ENCODE measurements at places on chromosomes 1 and 21.

- peak; percentile 6 for DNase-seq
Observed at GRCh38 chr1:44609412-44609767, 64.9 kb downstream of the TMEM53 start.

DNA sequence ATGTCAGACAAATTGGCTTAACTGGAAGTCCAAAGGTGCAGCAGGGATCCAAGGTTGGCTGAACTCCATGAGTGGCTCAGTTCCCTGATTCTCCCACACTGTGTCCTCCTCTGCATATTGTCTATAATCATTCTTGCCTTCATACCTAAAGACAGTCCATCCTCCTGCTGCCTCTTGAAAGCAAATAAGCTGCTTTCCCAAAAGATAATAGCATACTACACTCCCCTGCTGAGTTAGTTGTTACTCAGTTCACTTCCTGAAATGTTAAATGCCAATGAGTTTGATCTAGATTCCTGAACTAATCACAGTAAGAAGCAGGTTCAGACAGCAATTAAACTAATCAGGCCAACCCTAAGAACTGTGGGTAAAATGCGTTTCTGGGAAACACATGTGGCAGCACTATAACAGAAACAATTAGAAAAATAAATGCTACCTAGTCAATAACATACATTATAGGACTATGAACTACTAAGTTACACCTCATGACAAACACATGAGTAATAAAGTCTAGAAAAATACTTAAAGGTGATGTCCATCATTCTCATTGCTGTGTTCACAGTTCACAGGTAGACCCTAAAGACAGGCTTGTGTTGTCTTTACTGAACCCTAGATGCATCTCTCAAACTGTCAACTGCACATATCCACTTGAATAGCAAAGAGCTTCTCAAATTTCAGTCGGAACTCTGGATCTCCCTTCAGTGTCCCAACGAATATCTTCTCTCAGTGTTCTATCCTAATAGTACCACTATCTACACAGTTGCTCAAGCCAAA, 50.8 kb upstream of the BOLA1 start:
- DNase-seq: no peak

DNA sequence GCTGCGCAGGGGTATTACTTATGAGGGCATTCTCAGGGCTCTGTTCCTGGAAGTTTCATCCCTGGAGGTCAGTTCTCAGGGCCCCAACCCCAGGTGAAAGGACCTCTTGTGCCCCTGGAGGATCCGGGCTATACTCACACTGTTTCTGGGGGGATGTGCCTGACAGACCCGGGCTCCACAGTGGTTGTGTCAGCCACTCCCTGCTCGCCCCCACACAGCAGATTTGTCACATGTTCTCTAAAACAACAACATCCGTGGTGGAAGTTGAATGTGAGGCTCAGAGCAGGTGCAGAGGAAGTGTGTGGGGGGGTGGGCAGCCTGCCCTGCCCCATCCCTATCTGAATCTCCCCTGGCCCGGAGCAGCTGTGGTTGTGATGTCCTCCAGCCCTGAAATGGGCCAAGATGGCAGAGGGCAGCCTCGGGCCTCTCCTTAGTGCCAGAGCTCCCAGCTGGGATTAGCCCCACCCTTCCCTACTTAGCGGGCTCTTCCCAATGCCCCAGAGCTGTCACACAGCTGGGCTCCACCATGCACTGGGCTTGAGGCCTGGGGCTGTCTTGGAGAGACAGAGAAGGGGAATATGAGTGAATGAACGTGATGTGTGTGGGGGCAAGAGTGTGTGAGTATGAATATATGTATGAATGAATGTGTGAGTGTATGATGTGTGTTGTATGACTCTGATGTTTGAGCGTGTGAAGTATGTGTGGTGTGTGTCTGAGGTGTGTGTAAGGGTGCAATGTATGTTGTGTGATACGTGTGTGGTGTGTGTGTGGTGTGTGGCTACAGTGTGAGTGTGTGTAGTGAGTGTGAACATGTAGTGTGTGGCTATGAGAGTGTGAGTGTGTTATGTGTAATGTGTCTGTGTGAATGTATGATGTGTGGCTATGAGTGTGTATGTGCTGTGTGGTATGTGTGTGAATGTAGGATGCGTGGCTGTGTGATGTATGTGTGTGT, 1.5 kb upstream of the FCMR start:
- DNase-seq: no peak

DNA sequence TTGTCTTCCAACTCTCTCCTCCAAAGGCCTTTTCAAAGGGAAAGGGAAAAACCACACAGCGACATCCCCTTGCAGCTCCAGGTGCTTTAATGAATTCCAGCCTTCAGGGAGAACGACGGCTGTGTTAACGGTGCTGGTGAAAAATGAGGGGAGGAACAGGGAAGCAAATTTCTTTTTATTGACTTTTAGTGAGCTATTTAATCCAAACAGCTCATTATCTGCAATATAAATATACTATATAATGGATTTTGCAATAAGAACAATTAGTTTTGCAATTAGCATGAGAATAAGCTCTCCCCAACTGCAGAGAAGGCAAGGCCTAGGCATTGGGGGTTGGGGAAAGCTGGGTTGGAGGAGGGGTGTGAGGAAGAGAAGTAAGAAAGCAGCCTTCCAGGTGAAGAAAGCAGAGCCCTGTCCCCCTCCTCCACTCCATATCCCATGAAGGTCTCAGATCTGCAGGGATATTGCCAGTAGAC, 159.0 kb upstream of the ZC3H12A start:
- peak; percentile 19 for DNase-seq

GRCh38 chr21:39103689-39104088, 79.6 kb downstream of the PSMG1 start:
- no peak for DNase-seq

DNA sequence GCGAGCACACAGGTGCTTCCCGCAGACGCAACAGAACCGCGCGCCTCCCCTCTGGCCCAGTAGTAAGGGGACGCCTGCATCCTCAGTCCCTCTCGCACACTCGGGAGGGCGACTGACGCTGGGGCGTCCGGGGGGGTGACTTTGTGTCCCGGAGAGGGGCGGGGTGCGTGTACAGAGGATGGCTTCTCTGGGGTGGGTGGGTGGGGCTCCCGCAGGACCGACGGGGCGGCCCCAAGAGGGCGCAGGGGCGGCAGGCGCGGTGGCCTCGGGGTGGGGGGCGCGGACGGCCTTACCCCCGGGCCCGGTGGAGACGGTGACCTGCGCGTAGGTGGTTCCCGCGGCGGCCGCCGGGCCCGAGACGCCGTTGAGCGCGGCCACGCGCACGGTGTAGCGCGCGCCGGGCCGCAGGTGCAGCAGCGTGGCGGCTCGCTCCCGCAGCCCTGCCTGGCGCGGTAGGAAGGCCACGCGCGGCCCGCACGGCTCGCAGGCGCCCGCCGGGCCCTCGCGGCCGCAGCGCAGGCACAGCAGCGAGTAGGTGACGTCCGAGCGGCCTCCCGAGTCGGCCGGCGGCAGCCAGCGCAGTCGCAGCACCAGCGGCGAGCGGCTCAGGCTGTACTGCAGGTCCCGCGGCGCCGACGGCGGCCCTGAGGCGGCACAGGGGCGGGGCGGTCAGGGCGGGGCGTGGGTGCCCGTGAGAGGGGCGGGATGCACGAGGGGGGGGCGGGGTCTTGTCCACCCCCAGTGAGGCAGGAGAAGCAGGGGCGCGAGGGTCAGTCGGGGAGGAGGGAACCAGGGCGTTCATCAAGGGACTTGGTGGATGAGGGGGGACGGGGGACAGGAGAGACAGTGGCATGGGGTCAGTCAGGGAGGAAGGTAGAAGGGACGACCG, 12.1 kb downstream of the EPHA10 start:
- peak; percentile 58 for DNase-seq

GRCh38 chr1:66353257-66353656, 180.7 kb upstream of the SGIP1 start:
- DNase-seq: peak; percentile 36

DNA sequence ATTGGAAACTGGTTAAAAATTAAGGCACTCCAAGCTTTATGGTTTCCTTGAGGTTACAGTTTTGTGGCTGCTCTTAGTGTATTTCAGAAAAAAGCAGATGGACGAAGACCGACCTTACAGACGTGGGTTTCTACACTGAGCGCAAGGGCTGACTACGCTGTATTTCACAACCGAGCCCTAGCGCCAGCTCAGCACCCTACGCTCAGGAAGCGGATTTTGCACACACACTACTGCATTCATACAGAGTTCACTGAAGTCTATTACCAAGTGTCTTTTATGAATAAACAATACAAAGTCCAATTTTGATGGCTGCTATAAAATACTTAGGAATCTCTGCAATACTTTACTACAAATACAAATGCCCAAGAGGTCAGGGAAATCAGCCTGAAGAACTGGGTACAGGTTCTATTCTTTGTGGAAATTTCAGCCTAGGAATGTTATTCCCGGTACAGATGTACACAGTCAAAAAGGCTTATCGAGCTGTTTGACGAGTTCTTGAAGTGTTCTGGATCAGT, 23.8 kb downstream of the PTTG1IP start:
- no peak for DNase-seq

DNA sequence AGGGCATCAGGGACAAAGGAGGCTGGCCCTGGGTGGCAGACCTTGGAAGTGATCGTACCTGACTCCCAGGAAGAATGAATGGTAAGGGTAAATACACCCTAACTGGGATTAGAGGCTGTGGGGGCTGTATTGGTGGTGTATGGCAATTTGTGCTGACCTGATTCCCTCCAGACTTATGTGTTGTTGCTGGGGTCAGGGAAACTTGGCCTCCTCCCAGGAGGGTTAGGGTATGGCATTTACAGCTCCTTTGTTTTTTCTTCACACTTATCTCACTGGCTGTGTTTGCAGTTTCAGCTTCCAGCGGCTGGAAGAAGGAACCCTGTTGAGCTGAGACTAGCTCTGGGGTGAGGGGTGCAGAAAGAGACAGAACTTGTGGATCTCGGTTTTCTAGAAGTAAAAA, 8.2 kb downstream of the VANGL1 start:
- DNase-seq: no peak

- DNase-seq: no peak
Observed at GRCh38 chr1:221098471-221099405, 219.5 kb downstream of the HLX start.

- no peak for DNase-seq
Observed at GRCh38 chr1:55164906-55165305, 50.3 kb downstream of the USP24 start.

DNA sequence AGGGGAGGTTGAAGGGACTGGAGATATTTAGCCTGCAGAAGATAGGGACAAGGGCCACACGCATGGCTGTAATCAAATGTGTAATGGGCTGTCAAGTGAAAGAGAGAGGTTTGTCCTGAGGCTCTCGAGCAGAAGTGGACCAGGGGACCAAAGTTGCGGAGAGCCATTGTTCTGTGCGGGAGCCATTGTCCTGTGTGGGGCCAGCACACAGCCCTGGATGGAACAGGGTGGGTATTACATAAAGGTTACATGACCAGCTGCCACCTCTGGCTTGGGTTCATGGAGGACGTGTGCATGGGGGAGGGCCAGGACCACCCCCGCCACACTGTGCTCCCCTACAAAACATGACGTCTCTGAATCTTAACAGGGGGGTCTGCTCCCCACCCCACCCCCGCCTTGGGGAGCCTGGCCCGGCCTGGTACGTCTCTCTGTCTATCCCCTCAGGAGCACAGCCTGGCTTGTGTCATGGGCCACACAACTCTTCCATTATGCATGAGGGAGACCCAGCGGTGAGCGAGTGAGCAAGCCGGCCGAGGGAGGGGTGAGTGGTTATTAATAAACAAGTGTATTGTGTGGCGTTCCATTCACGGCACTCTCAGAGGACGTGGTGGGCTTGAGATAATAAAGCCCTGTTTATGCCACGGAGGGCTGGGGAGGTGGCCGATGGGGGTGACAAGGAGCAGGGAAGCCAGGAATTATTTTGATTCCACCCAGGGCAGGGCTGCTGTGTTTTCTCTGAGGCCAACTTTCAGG, at the start of gene NFASC:
Gene NFASC (plus strand): TSS at position 703 of the 753 bp plus-strand sequence. CDS start 73,454 bp downstream, outside the sequence.
- DNase-seq: no peak

GRCh38 chr1:78715181-78715661, 65.6 kb downstream of the IFI44 start:
- DNase-seq: no peak

- DNase-seq: no peak
Observed at GRCh38 chr1:80933346-80933745, 867.4 kb upstream of the ADGRL2 start.

GRCh38 chr1:208007938-208008342, 97.0 kb upstream of the CD34 start:
- no peak for DNase-seq

GRCh38 chr1:109499661-109500536, 6.0 kb downstream of the CYB561D1 start:
- peak; percentile 24 for DNase-seq

GRCh38 chr1:160993544-160994193, 27.3 kb downstream of the F11R start:
- DNase-seq: no peak

GRCh38 chr1:216518844-216519627, 95.8 kb upstream of the USH2A start:
- DNase-seq: no peak
